ELF-1 (cell line): ENCODE measurements at places on chromosomes 1 and 21.
A peak's percentile ranks its signal among the peaks of the same experiment; 100 is the strongest.

DNA sequence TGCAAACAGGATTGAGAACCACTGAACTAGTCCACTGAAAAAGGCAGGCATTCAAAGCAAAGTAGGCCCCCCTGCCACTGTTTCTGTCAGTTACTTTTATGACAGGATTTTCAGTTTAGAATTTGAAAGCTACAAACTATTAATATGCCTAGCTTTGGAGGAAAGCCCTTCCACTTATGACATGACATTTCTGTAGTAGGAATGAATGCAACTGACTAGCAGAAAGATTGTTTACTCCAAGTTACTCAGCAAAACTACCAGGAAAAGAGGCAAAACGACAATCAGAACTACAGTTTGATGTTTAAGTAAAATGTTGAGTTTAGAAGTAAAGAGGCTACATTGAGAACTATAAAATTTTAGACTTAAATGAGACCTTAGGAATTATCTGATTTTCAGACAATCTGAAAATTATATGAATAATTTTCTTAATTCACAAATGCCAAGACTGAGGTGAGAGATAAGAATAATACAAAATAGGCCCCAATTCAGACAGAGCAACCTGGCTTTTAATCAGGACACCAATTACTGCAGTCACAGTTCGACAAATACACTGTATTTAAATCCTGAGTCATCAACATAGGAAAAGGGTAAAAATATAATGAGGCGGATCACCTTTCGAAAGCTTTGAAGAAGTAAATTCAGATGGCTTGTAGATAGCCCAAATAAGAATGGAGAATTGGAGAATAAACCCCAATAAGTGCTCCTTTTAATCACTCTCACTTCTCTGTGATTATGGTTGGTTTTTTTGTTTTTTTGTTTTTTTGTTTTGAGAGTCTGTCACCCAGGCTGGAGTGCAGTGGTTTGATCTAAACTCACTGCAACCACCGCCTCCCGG is 2.2 kb downstream of the PRKAB2 start:
- DNase-seq = no peak

DNA sequence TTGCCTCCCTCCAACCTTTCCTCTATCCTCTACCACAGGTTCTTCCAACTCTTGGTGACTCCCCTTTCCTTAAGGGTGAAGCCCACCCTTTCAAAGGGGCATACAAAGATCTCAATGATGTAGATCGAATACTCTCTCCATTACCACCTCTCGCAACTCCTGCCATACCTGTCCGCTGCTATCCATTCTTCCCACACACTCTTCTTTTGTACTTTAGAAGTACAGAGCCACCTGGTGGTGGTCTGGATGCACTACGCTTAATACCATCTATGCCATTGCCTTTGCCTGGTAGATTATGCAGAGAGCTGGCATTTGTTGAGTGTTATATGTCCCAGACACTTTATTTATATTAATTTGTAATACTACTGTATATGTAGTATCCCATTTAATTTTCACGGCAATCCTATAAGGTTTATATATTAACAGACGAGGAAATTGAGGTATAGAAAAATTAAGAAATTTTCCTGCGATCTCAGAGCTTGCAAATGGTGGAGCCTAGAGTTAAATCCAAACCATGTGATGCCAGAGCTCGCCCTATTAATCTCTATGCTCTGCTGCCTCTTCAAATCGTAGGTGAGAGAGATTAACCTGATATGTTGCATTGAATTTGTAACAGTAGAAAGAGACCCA is 22.9 kb downstream of the TSHB start:
- peak; percentile 51 for DNase-seq

DNA sequence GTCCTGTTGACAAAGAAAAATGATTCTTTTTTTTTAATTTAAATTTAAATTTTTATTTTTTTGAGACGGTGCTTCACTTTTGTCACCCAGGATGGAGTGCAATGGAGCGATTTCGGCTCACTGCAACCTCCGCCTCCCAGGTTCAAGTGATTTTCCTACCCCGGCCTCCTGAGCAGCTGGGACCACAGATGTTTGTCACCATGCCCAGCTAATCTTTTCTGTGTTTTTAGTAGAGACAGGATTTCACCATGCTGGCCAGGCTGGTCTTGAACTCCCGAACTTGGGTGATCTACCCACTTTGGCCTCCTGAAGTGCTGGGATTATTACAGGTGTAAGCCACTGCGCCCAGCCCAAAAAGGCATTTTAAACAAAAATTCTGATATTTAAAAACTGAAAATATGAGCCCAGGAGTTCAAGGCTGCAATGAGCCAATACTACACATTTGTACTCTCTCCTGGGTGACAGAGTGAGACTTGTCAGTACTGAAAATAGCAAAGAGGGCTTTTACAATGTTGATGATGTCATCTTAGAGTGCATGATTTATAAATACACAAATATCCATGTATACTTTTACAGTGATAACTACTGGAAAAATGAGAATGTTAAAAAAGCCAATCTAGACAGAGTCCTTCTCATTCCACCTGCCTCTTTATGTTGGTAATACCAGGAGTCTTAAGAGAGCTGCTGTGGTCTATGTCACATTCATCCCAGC is 56.0 kb upstream of the STUM start:
- no peak for DNase-seq

GRCh38 chr21:29637134-29637533 is 302.7 kb downstream of the GRIK1 start:
- no peak for DNase-seq

- no peak for DNase-seq
Observed at GRCh38 chr21:40244981-40245380, 377.7 kb downstream of the PCP4 start.

GRCh38 chr1:150513351-150513791 is 2.2 kb upstream of the FALEC start:
- no peak for DNase-seq

DNA sequence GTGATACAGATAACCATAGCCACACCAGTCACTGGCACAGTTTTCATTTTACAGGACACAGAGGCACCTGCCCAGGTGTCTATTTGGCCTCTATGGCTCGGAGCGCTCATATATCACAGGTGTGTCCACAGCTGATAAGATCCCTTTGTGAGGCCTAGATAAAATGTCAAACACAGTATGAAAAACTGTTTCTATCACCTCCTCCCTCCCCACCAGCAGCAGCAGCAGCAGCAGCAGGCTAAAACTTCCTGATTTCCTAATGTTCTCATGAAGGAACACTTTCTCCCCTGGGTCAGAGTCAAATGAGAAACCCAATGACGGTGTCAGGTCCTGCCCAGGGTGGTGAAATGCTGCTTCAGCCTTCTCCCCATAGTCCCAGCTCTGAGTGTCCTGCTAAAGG is 24.4 kb downstream of the ELAPOR1 start:
- DNase-seq = no peak

GRCh38 chr1:26190373-26190987 is at the start of gene CATSPER4:
TSS of gene CATSPER4 (plus strand) at chr1:26190602. CDS start at chr1:26190628, 26 bp downstream.
- DNase-seq = peak; percentile 93

DNA sequence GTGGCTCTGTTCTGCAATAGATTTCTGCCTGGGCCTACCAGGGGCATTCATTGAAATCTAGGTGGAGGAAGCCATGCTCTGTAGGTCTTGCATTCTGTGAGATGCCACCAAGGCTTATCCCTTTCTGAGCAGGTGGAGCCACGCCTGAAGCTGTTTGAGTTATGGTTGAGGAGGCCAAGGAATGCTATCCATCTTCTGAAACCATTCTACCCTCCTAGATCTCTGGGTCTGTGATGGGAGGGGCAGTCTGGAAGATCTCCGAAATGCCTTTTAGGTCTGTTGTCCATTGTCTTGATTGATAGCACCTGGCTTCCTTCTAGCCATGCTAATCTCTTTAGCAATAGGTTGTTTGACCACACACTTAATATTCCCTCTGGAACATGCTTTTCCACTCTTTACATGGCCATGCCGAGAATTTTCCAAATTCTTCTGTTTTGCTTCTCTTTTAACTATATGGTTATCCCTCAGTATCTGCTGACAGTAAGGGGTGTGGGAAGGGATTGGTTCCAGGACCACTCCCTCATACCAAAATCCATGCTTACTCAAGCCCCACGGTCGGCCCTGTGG is 45.2 kb downstream of the AK4 start:
- DNase-seq = no peak

DNA sequence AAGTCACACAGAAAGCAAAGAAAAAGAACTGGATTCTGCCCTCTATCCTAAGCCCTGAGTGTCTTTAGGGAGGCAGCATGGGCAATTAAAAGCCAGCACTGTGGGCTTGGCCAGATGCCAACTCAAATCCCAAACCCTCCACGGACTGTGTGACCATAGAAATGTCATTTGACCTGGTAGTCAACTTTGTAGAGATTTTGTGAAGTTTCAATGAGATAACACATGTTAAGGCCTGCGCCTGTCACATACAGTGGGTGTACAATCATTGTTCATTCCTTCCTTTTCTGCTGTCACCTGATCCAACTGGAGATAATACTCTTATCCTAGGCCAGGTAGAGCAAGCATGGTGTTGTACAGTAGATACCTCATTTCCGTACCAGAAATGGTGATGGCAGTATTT is 54.2 kb downstream of the TMEM53 start:
- DNase-seq = no peak

- no peak for DNase-seq
Observed at GRCh38 chr21:42429856-42430255, 26.2 kb downstream of the UBASH3A start.

DNA sequence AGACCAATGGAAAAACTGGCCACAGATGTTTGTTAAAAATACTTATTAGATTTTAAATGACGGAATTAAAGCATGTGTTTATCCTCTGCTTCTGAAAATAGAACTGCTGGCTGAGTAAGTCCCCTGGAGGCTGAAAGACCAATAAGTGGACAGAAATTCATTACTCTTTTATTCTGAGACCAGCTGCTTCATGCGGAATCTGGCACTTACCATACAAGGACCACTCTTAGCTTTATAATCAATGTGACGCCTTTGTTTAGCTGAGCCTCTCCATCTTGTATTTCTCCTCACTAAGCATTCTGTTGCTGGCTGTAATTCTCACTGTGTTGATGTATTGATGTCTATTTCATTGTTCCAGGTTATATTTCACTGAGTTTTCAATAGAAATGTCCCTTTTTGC is 6.3 kb upstream of the EXO1 start:
- no peak for DNase-seq

DNA sequence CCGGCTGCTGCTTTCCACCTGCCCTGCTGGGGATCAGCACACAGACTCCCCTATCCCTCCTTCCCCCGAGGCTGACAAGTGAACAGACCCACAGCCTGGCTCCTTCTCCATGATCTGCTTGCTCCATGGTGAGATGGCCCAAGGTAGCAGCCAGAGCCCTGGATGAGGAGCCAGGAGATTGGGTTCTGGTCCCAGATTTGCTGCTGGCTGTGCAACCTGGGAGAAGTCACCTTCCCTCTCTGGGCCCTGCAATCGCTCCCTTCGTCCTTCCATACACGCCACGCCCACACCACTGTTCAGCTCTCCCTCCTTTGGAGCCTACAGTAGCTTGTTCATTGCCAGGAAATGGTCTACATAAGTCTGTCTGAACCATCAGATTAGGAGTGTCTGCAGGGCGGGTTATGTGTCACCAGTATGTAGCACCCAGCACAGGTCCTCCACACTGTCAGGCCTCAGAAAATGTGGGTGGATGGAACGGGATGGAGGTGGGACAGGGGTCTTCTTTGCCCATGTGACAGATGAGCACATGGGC is 9.2 kb upstream of the EPHA8 start:
- no peak for DNase-seq

DNA sequence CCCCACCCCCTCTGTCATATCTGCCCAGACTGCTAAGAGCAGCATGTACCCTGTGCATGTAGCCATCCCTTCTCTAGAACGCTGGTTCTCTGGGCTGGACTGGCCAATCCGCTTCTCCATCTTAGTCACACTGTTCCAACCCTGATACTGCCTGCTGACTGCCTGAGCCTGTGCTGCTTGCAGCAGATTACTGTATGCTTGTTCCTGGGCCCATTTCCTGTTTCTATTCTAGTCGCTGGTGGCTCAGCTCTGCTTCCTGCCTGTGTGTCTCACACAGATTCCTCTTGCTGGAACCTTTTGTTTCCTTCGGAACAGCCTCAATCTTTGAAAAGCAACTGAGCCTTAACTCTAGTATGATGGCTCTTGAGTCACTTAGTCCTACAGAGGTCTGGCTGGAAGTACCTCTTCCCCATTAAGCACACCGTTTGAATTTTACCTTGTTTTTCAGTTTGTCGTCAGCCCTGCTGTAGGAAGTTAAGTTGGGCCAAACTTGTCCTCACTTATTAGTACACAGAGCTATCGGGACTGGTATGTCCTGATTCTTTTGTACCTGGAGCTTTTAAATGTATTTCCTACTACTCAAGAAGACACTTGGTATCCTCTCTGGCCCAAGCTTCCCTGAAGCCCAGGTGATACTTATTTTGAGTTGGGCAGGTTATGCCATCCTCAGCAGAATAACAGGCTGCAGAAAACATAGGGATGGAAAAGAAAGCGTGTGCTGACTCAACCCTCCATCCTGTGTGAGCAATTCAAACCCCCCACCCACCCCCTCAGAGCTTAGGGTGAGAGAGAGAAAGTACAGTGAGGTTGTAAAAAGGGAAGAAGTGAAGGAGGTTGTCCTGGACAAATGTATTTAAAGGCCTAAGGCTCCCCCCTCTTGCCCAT is 43.4 kb upstream of the PIGV start:
- peak; percentile 69 for DNase-seq
